Left colon (tissue), 2 donors: ENCODE measurements at places on chromosomes 16 and 17. TPM values are rescaled to one million over a fixed set of nuclear protein-coding genes. Genes with fewer than 3 reads are reported as not detected.

The ACSM2A gene
- not detected for total RNA-seq

The CLEC3A gene
- total RNA-seq: not detected

The TENT4B gene
- 10.6 TPM for total RNA-seq

The SYT17 gene
- total RNA-seq: 8.4 TPM

The MEFV gene
- 0.67 TPM for total RNA-seq

The TAC4 gene
- not detected for total RNA-seq

The TMEM100 gene
- total RNA-seq: 6.1 TPM

The ABCC6 gene
- total RNA-seq: 20.2 TPM

The ADAT1 gene
- total RNA-seq: 37.5 TPM

The CACNG5 gene
- total RNA-seq: not detected

The SPNS1 gene
- 32.0 TPM for total RNA-seq

The PEX12 gene
- 4.7 TPM for total RNA-seq

The KAT7 gene
- total RNA-seq: 41.9 TPM

The GINS3 gene
- total RNA-seq: 3.3 TPM

The LLGL2 gene
- total RNA-seq: 529 TPM

The KRTAP9-2 gene
- not detected for total RNA-seq

The NME2 gene
- 345 TPM for total RNA-seq
